Heart left ventricle (tissue), 16 donors: ENCODE measurements at places on chromosomes 1 and 21.

DNA sequence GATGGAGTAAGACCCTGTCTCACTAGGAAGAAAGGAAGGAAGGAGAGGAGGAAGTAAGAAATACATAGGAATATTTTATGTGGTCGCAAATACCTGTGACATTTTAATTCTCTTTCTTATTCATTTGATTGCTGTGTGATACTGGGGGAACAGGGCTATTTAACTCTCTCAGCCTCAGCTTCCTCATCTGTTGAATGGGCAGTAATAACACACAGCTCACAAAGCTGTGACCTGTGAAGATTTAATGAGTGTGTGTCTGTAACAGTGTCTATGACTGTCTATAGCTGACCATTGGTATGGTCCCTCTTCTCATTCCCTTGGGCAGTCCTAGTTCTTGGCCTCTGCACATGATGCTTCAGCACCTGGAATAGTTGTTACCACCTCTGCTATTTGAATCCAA, 13.6 kb upstream of the GPR161 start:
- DNase-seq: no peak
- H3K27me3 ChIP-seq: no peaks in the 10 kb centered on the region
- no peak overlapping the region for H3K4me3 ChIP-seq
- H3K4me1 ChIP-seq: peaks cover 3% of the 10 kb centered on the region

GRCh38 chr1:16021681-16022080, at the start of gene CLCNKA:
CLCNKA (plus strand) TSS chr1:16022036; CDS start chr1:16022620, 584 bp downstream.
- no peak for DNase-seq
- H3K4me3 ChIP-seq: no peak within 1 kb of the TSS
- peaks cover 25% of the 10 kb centered on the region for H3K4me1 ChIP-seq
- H3K27me3 ChIP-seq: no peaks in the 10 kb centered on the region
- no peak within 1 kb of the TSS for H3K27ac ChIP-seq

GRCh38 chr21:46207006-46207919, 21.3 kb downstream of the LSS start:
- H3K27ac ChIP-seq: no peak overlapping the region
- H3K36me3 ChIP-seq: peaks cover 5% of the 10 kb centered on the region
- no peaks in the 10 kb centered on the region for H3K4me1 ChIP-seq

DNA sequence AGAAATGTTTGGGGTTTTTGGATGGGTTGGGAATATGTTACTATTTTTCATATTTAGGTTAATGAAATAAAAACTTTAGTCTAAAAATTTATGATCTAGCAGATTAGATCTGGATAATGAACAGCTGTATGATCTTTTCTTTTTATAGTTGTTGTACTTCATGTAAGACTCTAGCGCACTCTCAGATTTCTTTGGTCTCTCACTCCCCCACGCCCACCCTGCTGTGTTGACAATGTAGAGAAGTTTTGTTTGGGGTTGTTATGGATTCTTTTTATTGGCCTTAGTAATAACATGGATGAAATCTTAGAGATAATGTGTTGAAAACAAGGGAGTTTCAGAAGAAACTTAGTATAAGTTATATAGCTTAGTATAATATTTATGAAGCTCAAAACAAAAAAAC, 5.5 kb downstream of the KLF18 start:
- no peak for DNase-seq
- no peak overlapping the region for H3K27ac ChIP-seq
- H3K36me3 ChIP-seq: no peaks in the 10 kb centered on the region
- H3K4me1 ChIP-seq: no peaks in the 10 kb centered on the region

- DNase-seq: no peak
- H3K27ac ChIP-seq: no peak overlapping the region
- peaks cover 26% of the 10 kb centered on the region for H3K4me1 ChIP-seq
- H3K4me3 ChIP-seq: no peak overlapping the region
Observed at GRCh38 chr1:229344937-229345684, 2.3 kb upstream of the CCSAP start.

GRCh38 chr1:238826891-238827290, 559.5 kb upstream of the CHRM3 start:
- H3K4me3 ChIP-seq: no peak overlapping the region
- H3K4me1 ChIP-seq: no peaks in the 10 kb centered on the region
- DNase-seq: no peak
- no peaks in the 10 kb centered on the region for H3K27me3 ChIP-seq
- no peak overlapping the region for H3K27ac ChIP-seq

DNA sequence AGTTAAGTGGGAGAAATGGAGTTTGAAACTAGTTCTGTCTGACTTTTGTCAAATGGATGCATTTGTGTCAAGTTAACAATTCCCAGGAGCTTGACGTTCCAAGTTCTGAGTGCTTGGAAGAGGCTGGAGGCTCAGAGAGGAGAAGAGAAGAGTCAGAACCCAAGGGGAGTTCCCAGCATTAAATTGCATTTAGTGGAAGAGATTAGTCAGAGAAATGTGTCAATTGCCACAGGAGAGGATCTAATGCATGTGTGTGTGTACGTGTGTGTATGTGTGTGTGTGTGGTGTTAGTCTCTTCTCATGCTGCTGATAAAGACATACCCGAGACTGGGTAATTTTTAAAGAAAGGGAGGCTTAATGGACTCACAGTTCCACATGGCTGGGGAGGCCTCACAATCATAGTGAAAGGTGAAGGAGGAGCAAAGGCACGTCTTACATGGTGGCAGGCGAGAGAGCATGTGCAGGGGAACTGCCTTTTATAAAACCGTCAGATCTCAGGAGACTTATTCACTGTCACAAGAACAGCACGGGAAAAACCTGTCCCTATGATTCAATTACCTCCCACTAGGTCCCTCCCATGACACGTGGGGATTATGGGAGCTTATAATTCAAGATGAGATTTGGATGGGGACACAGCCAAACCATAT, 101.5 kb upstream of the TMEM51 start:
- H3K4me1 ChIP-seq: no peaks in the 10 kb centered on the region
- H3K4me3 ChIP-seq: no peak overlapping the region
- H3K36me3 ChIP-seq: peaks cover 8% of the 10 kb centered on the region
- H3K27me3 ChIP-seq: no peaks in the 10 kb centered on the region

- H3K27ac ChIP-seq: no peak overlapping the region
- no peak for DNase-seq
- H3K27me3 ChIP-seq: no peaks in the 10 kb centered on the region
- H3K4me3 ChIP-seq: no peak overlapping the region
- H3K4me1 ChIP-seq: no peaks in the 10 kb centered on the region
- no peaks in the 10 kb centered on the region for H3K36me3 ChIP-seq
Observed at GRCh38 chr1:11158720-11159321, 30.3 kb upstream of the ANGPTL7 start.

DNA sequence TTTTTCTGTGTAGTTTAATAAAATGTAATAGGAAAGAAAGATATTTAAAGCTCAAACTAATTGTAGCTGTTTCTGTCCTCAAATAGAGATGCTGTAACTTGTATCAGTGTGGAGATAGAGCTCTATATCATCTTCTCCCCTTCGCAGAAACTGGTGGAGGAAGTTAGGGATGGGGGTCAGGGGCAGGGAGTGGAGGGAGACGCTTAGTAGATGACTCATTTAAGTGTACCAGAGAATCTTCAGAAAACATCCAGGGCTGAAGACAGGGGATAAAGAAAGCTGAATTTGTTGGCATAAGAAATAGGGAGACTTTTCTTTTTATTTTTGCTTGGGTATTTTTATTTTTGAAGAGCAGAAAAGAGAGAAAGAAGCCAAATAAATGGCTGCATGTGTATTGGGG, 282.6 kb upstream of the DPYD start:
- no peaks in the 10 kb centered on the region for H3K4me1 ChIP-seq
- H3K27ac ChIP-seq: no peak overlapping the region
- no peak overlapping the region for H3K4me3 ChIP-seq

DNA sequence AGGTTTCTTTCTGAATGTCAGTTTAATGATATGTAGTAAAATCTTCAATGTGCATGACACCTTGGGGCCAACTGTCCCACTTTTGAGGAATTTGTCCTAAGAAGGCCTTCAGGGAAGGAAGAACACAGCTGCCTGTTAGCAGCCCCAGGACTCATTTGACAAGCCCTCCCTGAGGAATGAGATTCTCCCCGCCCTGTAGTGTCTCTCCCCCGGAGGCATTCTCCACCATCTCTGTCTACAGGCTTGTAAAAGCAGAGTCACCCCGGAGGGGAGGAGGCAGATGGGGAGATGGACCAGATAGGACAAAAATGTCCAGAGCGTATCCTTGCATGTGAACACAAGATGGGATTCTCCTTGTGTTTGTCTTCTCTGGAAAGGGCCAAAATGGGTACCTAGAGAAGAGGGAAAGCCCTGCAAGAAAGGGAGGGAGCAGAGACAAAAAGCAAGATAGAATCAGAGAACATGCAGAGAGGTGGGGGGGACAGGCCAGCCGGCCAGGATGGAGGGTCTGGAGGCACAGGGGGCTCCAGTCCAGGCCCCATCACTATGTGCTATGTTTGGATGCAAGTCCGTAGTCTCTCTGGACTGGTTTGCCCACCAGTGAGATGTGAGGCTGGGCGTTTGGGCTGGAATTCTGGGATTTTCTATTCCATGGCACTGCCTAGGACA, 12.0 kb upstream of the WNT3A start:
- no peak overlapping the region for H3K27ac ChIP-seq
- H3K36me3 ChIP-seq: no peaks in the 10 kb centered on the region
- no peaks in the 10 kb centered on the region for H3K27me3 ChIP-seq
- DNase-seq: no peak
- no peak overlapping the region for H3K4me3 ChIP-seq
- H3K4me1 ChIP-seq: no peaks in the 10 kb centered on the region
